ELR (cell line): ENCODE measurements at places on chromosomes 3 and 15.

GRCh38 chr3:37734886-37735285 lies 126.8 kb upstream of the CTDSPL start:
- no peak for DNase-seq

GRCh38 chr3:126577261-126577660 lies 18.5 kb upstream of the C3orf22 start:
- no peak for DNase-seq

GRCh38 chr3:183581496-183582155 lies 26.1 kb upstream of the KLHL6 start:
- no peak for DNase-seq

- DNase-seq: no peak
These were observed 54.4 kb downstream of the SH3BP5 start for GRCh38 chr3:15277861-15278500.

DNA sequence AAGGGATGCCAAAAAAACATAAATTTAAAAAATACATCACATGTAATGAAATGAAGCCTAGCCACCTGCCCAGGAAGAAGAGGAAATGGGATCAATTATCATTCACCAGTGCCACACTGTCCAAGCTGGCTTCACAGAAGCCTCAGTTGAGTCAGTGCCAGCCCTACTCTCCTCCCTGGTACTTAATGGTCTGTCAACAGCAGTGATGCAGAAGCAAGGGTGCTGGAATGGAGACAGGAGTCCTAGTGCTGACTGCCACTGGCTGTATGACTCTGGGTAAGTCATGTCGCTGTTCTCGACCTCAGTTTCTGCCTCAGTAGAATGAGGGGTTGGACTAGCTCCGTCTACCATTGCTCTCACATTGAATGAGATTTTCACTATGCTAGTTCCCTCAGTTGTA lies 78.5 kb upstream of the LARS2 start:
- DNase-seq: no peak

DNA sequence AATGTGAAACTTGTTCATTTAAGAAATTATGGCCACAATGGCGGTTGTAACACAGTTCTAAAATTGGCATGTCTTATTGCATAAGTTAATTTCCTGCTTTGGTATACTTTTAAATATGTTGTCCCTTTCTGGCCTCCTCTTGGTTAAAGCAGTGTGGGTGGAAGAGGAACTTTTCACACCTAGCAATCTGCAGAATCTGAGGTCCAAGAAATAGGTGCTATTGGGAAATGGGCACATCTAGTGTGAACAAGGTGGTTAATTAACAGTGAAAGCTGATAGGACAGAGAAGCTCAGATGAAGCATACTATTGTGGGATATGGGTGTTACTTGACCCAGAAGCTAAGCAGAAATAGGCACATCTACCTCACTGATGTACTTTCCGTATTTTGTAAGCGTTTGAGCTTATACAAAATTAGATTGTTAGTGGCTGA lies 10.6 kb downstream of the CMC1 start:
- DNase-seq: no peak

- no peak for DNase-seq
These were observed 26.1 kb downstream of the NCBP2 start for GRCh38 chr3:196916221-196916620.

- DNase-seq: no peak
These were observed 650.8 kb upstream of the SGO1 start for GRCh38 chr3:20836801-20837200.

DNA sequence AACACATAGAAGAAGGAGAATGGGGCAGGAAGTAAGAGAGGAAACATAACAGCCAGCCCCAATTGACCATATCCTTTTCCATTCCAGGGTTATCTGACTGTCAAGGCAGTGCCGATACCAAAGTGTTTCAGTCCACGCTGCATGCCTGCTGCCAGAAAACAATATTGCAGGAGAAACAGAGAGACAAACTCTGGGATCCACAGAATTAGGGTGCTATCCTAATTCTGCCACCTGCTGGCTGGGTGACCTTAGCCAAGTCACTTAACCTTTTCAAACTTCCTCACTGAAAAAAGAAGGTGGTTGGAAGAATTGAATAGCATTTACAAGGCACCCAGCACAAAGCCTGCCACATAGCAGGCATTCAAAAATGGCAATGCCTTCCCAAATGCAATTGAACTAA lies 32.0 kb downstream of the GLB1 start:
- DNase-seq: peak; percentile 3

- peak; percentile 86 for DNase-seq
These were observed 6.9 kb downstream of the PLXND1 start for GRCh38 chr3:129599607-129600006.

- DNase-seq: no peak
These were observed 45.2 kb downstream of the ITGA11 start for GRCh38 chr15:68386587-68387288.

DNA sequence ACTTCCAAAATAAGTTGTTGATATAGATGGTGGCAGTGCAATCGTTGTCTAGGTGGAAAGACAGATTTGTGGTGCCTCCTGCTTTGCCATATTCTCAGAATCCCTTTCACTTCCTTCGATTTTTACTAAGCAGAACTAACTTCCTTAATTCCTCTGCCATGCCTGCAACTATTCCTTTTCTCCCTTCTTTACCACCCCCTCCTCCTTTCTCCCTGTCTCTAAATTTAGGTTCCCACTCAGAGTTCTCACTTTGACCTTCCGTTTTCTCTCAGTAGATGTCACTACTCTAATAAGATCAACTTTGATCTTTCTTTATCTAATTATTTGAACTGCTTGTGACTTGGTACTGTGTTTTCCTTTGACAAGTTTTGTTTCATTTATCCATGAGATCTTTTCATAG lies 351.2 kb downstream of the LPP start:
- no peak for DNase-seq

- DNase-seq: peak; percentile 61
These were observed 42.1 kb downstream of the VGLL3 start for GRCh38 chr3:86948822-86949221.

DNA sequence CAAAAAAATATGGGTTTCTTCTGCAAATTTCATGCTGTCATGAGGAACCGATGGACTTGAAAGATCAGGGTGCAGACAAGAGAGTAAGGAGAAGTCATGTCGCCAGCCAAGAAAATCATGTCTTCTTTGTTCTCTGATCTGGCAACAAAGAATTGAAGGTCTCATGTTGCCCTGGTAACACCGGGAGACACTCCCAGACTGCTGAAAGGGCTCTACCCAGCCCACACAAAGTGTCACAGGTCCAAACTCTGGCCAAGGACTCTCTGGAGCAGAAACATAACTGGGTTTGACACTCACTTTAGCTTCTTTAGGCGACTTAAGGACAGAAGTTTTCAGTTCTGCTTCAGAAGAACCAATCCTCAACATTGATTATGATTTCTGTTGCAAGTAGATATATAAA lies 42.9 kb downstream of the SIDT1 start:
- no peak for DNase-seq

DNA sequence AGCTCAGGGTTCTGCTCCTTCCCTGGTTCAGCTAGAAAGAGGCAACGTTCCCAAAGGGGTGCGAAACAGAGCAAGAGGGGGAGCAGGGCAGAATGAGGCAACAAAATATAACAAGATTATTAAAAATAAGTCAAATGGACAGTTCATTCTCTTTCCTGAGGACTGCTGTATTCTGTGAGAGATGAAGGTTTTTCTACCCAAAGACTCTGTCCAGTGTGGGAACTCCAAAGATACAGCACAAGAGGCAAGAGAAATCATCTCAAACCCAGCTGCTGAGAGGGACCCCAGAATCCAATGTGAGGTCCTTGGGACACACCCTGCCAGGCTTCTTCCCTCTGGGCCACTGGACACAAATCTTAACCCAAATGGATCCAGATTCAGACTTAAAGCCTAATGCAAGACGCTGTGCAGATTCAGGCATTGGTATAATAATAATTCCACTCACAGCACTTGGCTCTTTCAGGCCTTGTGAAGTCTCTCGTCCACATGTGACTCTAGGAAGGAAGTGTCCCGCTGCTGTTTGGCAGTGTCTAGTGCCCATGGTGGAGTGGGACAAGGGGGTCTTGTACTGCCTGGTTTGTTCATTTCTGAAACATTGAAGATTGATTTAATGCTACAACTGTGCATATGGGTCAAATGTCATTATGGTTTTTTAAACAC lies 14.5 kb upstream of the ARHGAP31 start:
- DNase-seq: no peak

- DNase-seq: peak; percentile 41
These were observed 1.0 kb downstream of the CPNE9 start for GRCh38 chr3:9704347-9705322.

- no peak for DNase-seq
These were observed 19.2 kb downstream of the DENND4A start for GRCh38 chr15:65772930-65773329.

- DNase-seq: peak; percentile 37
These were observed 21.8 kb upstream of the CA12 start for GRCh38 chr15:63403254-63403945.

- no peak for DNase-seq
These were observed 94.7 kb downstream of the RAB11A start for GRCh38 chr15:65963911-65964482.

GRCh38 chr3:165895919-165896318 lies 58.7 kb upstream of the BCHE start:
- DNase-seq: peak; percentile 62

DNA sequence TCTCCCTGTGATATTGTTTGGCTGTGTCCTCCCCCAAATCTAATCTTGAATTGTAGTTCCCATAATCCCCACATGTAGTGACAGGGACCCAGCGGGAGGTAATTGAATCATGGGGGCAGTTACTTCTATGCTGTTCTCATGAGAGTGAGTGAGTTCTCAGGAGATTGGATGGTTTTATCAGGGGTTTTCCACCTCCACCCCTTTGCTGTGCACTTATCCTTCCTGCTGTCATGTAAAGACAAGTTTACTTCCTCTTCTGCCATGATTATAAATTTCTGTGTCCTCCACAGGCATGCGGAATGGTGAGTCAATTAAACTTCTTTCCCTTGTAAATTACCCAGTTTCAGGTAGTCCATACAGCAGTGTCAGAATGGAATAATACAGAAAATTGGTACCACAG lies 24.7 kb downstream of the TUSC7 start:
- DNase-seq: no peak

GRCh38 chr3:31002730-31003129 lies 108.3 kb upstream of the GADL1 start:
- no peak for DNase-seq

DNA sequence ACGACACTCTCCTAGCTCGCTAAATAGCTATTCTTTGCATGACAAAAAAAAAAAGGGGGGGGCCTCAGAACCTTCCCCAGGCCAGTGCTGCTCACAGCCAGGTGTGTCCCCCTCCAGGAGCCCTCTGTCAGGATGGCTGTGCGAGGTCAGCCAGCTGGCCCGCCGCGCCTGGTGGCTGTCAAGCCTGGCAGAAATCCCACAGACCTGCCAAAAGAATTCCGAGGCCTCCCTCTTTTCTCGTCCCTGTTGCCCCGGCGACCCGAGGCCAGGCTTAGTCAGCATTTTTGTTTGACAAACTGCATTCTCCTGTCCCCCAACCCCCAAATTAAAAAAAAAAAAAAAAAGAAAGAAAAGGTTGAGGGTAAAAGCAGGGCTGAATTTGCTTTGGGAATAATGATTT lies 61.9 kb downstream of the TM4SF4 start:
- no peak for DNase-seq

DNA sequence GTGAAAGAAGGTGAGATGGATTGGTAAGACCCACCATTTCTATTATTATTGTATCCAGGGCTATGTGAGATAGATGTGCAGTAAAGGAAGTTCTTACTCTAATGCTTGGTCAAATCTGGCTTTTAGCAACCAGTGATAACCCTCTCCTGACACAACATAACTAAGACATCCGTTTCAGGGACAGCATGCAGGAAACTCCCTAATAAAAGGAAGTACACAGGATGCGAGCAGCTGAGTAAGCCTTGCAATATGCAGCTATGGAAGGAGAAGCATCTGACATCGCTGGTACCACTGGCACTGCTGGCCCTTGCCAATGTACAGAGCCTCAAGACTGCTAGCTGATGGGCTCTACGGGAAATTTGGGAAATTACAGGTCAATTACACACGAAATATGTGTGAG lies 662.3 kb downstream of the NR2F2 start:
- DNase-seq: peak; percentile 47

GRCh38 chr3:7346364-7346763 lies 485.4 kb downstream of the GRM7 start:
- no peak for DNase-seq

- DNase-seq: no peak
These were observed 18.8 kb downstream of the ARHGEF26 start for GRCh38 chr3:154139996-154140436.

GRCh38 chr15:73782344-73782959 lies 29.3 kb upstream of the INSYN1 start:
- no peak for DNase-seq

- peak; percentile 28 for DNase-seq
These were observed 69.2 kb downstream of the ATP8B4 start for GRCh38 chr15:50049871-50050270.

DNA sequence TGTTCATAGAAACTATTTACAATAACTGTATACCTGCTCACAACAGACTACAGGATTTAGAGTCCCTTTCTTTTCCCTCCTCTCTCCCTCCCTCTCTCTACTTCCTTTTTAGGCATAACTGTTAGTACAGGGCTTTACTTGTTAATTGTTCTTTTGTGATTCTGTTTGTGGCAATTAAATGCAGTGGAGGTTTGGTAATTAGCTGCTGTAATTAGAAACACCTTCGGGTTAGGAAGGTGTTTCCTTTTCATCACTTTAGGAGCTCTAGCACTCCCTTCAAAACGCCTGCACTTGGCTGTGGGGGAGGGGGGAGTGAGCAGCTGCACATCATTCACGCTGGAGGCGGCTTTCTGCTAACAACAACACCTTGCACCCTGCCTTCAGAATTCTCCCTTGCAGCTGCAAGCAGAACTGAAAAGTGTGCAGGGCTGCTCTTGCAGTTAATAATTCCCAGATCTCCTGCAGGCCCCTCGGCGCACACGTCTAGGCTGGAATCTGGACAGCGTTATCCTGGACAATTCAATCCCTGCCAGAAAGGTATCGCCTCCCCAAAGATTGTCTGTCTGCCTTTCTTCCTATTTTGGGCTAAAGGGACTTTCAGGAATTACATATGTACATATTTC lies 242.6 kb upstream of the RGMA start:
- no peak for DNase-seq

- DNase-seq: peak; percentile 24
These were observed 80.7 kb downstream of the SQOR start for GRCh38 chr15:45715528-45715927.

GRCh38 chr3:75938921-75939320 lies 153.6 kb upstream of the ZNF717 start:
- peak; percentile 51 for DNase-seq

- peak; percentile 75 for DNase-seq
These were observed 6.3 kb downstream of the BNC1 start for GRCh38 chr15:83278191-83278590.

- peak; percentile 26 for DNase-seq
These were observed 19.8 kb downstream of the RAB7A start for GRCh38 chr3:128745742-128746141.

DNA sequence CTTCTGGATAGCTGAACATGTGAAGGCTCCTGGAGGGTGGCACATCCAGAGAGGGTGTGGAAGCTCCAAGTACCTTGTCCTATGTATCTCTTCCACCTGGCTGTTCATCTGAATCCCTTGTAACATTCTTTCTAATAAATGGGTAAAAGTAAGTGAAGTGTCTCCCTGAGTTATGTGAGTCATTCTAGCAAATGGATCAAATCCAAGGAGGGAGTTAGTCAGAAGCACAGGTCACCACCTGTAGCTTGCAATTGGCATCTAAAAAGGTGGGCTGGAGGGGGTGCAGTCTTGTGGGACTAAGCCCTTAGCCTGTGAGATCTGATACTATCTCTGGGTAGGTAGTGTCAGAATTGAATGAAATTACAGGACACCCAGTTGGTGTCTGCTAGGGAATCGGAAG lies 71.0 kb downstream of the WWTR1 start:
- DNase-seq: peak; percentile 84

- DNase-seq: peak; percentile 88
These were observed 43.9 kb downstream of the PPCDC start for GRCh38 chr15:75067123-75067830.

- DNase-seq: no peak
These were observed 17.1 kb downstream of the RTP4 start for GRCh38 chr3:187385296-187385695.
